Tongue (tissue), 3 donors: ENCODE measurements at places on chromosomes 6 and 20. TPM values are rescaled to one million over a fixed set of nuclear protein-coding genes. Genes with fewer than 3 reads are reported as not detected.

The AKAP7 gene
- 20.3 TPM for total RNA-seq

The FAM184A gene
- 16.4 TPM for total RNA-seq

The RAET1G gene
- 1.1 TPM for total RNA-seq

The MOXD1 gene
- 17.6 TPM for total RNA-seq

The ADGB gene
- 0.10 TPM for total RNA-seq

The EBF4 gene
- 3.4 TPM for total RNA-seq

The RIPPLY2 gene
- not detected for total RNA-seq

The HLA-DOB gene
- total RNA-seq: 1.4 TPM

The CRIP3 gene
- 0.62 TPM for total RNA-seq

The RUNX2 gene
- total RNA-seq: 1.7 TPM

The ABHD16B gene
- total RNA-seq: not detected

The APCDD1L gene
- 5.1 TPM for total RNA-seq

The F13A1 gene
- 26.0 TPM for total RNA-seq

The PLA2G7 gene
- 0.82 TPM for total RNA-seq

The GATA5 gene
- not detected for total RNA-seq

The NMBR gene
- total RNA-seq: not detected

The B3GAT2 gene
- under 0.01 TPM for total RNA-seq

The VEGFA gene
- total RNA-seq: 170 TPM

The RNASET2 gene
- 20.7 TPM for total RNA-seq

The TMEM200A gene
- 17.7 TPM for total RNA-seq

The STMND1 gene
- not detected for total RNA-seq

The VGLL2 gene
- total RNA-seq: 18.4 TPM

The DYNLT1 gene
- total RNA-seq: 47.3 TPM

The LHFPL5 gene
- total RNA-seq: not detected

The SLC22A3 gene
- 41.6 TPM for total RNA-seq

The PDYN gene
- not detected for total RNA-seq

The CLIC5 gene
- total RNA-seq: 18.1 TPM

The XKR7 gene
- total RNA-seq: under 0.01 TPM

The SSTR4 gene
- total RNA-seq: not detected

The ATP6V1G2 gene
- 1.3 TPM for total RNA-seq

The CCN2 gene
- 57.3 TPM for total RNA-seq

The BPI gene
- total RNA-seq: 0.21 TPM

The CRISP2 gene
- total RNA-seq: not detected

The FLRT3 gene
- 12.9 TPM for total RNA-seq

The RBPJL gene
- total RNA-seq: not detected

The RRBP1 gene
- total RNA-seq: 144 TPM

The UST gene
- total RNA-seq: 15.0 TPM

The GLP1R gene
- 0.72 TPM for total RNA-seq

The C6orf58 gene
- not detected for total RNA-seq
